ENCODE measurements at places on chromosomes 16 and 17.

DNA sequence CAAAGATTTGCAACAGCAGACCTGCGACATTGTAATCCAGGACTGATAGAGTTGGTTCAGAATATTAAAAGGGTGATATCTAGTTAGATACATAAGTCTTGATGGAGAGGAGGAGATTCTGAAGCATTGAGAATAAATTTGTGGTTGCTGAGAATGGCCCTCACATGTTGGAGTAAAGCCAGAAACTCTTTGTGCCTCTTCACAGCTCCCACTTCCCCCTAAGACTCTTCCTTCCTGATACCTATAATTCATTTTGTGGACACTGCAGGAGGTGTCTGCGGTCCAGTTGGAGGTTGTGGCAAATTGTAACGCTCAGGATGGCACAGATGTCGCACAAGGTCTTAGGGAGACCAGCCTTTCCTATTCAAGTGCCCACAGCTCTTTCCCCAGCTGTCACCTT, 17.5 kb downstream of the WWOX start:
- no peak for DNase-seq

DNA sequence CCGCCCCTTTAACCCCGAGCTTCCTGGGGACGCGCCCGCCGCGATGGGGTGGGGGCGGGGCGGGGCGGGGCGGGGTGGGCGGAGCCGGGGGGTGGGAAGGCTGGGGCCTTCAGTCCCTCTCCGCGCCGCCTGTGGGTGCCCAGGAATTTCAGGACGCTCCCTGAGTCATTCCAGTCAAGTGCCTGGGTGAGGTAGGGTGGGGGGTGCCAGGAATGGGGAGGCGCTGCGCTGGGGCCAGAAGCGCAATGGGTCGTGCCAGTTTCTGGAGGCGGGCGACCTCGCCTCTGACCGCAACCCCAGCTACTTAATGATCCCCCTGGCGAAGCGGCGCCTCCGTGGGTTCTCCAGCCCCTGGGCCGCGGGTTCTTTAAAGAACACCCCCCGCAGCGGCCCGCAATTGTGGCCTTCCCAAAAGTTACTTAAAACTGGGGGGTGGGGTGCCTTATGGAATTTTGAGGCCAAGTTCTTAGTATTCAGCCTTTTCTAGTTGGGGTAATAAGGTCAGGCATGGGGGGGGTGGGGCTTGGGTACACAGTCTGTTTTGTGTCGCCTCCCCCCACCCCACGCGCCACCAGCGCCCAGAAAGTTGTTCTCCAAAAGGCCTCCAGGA, 826 bp upstream of the GSE1 start:
- DNase-seq, result no peak

DNA sequence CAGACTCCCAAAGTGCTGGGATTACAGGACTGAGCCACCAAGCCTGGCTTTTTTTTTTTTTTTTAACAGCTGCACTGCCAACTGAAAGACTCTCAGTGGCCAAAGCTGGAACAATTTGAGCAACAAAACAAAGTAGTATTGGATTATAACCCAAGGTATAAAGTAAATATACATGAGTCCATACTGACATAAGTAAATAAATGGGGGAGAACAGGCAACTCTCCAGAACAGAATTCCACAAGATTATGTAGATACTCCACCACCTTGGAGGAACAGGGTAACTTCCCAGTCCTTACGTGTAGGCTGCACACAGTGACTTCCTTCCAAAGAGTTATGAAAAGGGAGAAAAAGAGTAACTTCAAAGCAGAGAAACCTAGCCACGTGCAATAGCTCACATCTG, 15.7 kb downstream of the CMC2 start:
- no peak for DNase-seq

- DNase-seq, result no peak
Measured at GRCh38 chr16:84471316-84471715, 33.1 kb downstream of the MEAK7 start.

DNA sequence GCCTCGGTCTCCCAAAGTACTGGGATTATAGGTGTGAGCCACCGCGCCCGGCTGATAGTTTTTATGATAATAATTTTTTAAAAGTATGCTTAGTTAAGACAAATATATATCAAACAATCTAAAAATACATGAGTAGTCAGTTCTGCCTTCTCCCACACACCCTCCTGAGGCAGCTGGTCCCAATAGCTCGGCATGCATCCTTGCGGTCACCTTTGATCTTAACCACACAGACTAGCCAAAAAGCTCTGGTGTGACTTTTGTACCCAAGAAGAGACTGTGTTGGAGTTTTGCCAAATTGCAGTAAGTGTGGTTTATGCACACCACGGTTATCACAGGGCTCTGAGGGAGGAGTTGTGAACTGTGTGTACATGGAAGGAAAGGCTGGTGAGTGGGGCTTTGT, 25.6 kb downstream of the ATP6V0A1 start:
- no peak for DNase-seq

DNA sequence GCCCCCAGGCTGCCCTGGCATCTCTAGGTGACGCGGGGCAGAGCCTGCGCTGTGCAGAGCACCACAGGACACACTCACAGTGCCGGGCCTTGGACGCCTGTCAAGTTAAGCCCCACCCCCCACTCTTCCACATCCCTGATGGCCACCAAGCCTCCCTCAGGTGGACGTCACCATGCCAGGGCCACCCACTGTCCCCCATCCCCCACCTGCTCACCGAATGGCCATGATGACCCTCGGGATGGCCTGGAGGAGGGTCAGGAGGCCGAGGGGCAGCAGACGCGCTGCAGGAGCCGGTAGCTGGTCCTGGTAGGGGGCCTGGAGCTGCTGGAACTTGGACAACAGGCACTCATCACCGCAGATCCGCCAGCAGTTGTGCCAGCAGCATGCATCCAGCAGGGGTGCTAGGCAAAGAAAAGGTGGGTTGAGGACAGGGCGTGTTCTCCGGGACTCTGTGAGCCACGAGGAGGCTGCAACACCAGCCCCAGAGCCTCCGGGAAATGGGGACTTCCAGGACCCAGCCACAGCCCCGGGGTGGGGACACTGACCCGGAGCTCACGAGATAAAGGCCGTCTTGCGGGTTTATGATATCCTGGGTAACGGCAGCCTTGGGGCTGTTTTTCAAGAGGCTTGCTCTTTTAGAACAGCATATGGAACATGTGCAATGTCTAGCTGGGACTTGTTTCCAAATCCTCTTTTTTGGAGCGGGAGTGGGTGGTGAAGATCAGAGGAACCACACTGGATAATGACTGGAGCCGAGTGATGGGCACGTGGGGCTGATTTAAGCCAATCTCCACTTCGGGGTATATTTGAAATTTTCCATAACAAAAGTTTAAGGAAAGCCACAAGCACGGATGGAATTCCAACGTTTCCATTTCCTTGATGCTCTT, 11.4 kb downstream of the C16orf95 start:
- DNase-seq, result no peak

DNA sequence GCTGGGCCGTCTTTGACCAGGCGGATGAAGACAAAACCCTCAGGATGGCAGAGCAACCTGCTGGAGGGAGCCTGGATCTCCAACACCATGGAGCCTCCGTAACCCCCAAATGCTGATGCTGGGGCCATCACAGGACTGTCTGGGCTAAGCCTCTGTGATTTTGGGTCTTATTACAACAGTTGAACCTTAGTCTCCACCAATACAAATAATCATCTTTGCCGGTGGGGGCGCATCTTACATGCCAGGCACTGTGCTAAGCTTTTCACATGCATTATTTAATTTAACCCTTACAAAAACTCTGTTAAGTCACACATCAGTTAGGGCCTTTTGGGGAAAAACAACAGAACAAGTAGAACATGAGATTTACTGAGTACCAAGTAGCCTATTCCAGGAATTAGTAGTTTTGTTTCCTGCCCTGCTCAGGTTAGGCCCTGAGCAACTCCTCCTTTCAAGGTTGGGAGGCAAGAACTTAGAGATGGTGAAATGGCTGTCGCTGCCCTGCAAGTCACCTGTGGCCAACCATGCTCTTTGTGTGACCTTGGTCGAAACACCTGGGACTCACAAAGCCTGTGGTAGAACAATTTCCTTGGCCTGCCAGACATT, 8.9 kb upstream of the ITGAM start:
- DNase-seq, result no peak

- DNase-seq, result no peak
Measured at GRCh38 chr16:24846548-24847357, 990 bp downstream of the SLC5A11 start.

- no peak for DNase-seq
Measured at GRCh38 chr17:77795685-77796084, 162.8 kb upstream of the TNRC6C start.

DNA sequence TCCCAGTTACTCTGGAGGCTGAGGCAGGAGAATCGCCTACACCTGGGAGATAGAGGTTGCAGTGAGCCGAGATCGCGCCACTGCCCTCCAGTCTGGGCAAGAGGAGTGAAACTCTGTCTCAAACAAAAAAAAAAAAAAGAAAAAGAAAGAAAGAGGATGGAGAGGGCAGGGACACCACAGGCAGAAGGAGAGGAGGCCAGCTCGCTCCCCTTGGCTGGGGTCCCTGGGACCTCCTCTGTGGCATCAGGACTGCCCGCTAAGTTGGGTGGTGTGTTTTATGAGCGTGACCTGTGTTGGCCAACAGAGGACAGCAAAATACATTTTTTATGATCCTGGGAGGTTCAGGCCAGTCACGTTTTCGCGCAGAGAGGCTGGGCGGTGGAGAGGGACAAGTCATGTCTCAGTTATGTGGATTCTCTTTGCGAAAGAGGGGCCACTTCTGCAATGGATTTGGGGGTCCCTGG, 229.6 kb downstream of the MRTFB start:
- peak; percentile 54 for DNase-seq

DNA sequence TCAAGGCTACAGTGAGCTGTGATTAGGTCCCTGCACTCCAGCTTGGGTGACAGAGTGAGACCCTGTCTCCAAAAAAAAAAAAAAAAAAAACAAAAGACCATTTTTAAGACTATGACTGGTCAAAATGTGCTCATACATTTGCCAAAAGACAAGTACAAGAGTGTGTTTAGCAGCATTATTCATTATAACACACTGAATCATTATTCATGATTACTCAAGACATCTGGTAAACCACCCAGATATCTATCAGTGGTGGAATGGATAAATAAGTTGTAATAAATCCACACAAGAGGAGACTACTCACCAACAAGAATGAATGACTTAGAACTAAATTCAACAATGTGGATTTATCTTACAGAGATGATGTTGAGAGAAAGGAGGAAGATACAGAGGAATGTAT, 716.3 kb downstream of the MAF start:
- DNase-seq, result no peak

All from endothelial cell (in vitro differentiated cells).